SHP77 (cell line): ENCODE measurements at places on chromosomes 16 and 17.

- peak; percentile 94 for DNase-seq
Measured at GRCh38 chr17:16406742-16407674, 8.4 kb upstream of the TRPV2 start.

DNA sequence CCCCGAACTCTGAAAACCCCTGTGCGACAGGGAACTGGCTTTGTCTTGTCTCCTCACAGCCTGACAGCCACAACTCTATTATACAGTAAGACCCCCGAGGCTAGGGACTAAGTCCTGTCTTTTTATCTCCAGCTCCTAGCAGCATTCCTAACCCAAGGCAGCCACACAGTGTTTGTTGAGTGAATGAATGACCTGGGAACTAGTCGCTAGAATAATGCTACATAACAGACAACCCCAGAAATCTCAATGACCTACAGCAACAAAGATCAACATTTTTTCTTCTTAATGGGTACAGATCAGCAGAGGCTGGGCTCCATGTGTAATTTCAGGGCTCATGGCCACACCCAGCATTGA, 71.4 kb upstream of the TNRC6C start:
- DNase-seq = no peak

DNA sequence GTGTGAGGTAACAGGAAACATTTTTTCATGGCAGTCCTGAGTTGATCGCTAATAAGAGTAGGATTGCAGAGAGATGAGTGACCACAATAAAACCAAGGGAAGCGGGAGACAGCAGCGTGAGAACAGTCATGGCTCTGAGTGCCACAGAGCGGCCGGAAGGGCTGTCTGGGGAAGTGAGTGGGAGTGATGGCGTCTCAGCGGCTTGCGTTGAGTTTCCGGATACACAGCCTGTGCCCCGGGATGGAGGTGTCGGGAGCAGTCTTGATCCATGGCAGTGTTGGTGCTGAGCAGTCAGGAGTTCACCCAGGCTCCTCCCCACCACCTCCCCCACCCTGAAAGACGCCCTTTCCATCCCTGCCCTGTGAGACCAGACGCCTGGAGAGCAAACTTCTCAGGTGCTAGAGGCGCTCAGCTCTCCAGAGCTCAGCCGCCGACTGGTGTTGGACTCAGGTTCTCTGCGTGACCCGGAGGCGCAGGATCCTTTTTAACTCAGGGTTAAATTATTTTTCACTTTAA, 59.8 kb downstream of the BANP start:
- no peak for DNase-seq

DNA sequence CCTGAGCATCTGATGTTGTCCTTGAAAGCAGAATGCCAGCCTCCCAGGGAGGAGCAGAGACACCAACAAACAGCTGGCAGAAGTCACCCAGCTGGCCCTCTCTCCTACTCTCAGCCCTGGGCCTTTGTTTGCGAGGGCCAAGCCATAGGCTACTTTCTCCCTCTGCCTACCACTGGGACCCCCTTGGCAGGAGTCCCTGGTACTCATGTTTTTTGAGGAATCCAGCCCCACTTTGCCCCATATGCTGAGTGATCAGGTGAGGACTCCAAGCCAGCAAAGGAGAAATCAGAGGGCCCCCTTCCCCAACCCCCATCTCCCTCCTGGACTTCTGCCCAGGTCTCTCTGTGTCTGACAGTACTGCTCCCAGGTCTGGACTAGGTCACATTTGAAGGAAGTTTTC, 121.9 kb downstream of the USP31 start:
- DNase-seq = no peak

- DNase-seq = no peak
Measured at GRCh38 chr17:917941-918740, 61.4 kb downstream of the NXN start.

GRCh38 chr16:46549477-46549876, 71.7 kb downstream of the SHCBP1 start:
- no peak for DNase-seq

GRCh38 chr16:7366993-7367880, 34.6 kb downstream of the RBFOX1 start:
- no peak for DNase-seq

- no peak for DNase-seq
Measured at GRCh38 chr17:8161289-8162232, 1.2 kb downstream of the VAMP2 start.

DNA sequence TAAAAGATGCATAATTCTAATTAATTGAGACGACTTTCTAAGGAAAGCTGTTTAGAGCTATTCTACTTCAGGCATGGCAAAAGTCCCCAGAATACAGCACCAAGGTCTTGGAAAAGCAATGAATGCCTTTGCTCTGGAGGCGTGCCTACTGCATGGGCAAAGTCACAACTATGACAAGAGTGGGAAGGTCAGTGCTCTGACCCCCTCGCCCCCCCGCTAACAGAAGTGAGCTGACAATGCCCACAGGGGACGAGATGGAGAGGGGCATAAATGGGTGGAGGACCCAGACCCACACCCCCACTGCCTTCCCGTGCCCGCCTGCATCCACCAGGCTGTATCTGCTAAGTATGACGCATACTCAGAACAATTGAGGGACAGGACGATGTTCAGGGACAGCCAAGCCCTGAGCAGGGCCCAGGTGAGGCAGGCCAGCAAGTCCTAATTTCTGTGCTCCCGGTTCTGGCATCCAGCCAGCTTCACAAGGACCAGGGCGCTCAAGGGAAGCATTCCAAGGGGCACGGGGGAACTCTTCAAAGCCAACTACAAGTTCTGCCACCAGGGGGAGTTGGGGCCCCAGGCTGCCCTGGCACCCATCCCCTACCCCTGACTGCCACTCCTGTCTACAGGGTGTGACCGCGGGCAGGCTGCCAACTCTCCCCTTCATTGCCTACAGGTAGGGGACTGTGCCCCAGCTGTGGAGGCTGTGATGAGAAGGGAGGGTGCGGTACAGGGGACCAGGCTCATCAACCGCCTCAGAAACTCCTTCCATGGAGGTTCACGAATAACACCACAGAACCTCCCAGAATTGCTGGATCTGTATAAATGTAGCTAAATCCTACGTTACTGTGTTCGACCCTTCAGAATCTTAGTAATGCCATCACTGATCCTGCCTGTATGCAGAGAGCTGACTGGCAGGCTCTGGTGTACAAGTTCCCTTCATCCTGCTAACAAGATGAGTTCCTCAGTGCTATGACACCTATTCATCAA, 20.8 kb downstream of the NPRL3 start:
- peak; percentile 73 for DNase-seq

DNA sequence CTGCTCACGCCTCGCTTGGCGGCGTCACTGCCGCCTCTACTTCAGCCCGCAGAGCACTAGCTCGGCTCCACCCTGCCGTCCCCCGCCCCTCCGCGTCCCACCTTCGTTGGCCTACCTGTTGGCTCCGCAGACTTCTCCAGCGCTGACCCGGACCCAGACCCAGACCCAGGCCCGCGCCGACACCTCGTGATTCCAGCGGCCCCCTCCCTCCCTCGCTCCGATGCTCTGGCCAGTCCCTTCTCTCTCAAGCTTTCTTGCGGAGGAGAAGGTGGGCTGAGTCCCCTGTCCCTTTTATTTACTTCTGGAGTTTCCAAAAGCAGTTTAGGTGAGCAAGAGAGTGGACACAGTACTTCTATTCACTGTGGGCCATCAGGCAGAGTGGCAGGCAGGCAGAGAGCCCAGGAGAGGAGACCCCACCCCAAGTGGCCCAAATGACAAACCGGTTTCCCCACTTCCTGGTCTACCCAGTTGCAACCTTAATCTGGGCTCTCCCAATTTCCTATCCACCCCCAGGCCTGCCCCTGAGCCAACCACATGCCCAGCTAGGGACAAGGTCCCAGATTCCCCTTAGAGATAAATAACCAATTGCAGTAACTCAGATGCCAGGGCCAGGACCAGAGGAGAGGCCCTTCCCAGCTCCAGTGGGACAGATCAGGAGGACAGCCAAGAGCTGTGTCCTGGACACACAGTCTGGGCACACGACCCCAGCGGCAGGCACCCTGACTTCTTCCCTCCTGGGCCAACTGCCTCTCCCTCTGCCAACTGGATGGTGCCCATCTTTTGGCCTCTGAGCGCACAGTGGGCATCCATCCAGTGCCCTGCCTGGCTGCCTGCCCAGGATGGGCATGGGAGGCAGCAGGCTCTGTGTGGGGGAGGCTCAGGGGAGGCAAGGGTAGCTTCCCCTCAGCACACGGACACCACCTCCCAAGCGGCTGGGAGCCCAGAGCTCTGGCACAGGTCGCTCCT, 1.2 kb upstream of the SRCIN1 start:
- no peak for DNase-seq
